Bronchial epithelial cell (primary cell): ENCODE measurements at places on chromosomes 2 and 18. TPM values are rescaled to one million over a fixed set of nuclear protein-coding genes. Genes with fewer than 3 reads are reported as not detected.

TMEM17 gene
- 1.1 and 1.2 TPM in 2 replicates for total RNA-seq

HOXD9 gene
- not detected in 2 replicates for total RNA-seq

LINC00305 gene
- not detected in 2 replicates for total RNA-seq

TGFA gene
- 85.3 and 111 TPM in 2 replicates for total RNA-seq

CDH19 gene
- total RNA-seq: under 0.01 and 0.26 TPM in 2 replicates

C2orf66 gene
- under 0.01 and 0.38 TPM in 2 replicates for total RNA-seq

CXCR1 gene
- not detected in 2 replicates for total RNA-seq

YPEL5 gene
- total RNA-seq: 84.2 and 113 TPM in 2 replicates

TUBB8B gene
- not detected in 2 replicates for total RNA-seq

ANO7 gene
- under 0.01 and 0.13 TPM in 2 replicates for total RNA-seq

UGT1A10 gene
- not detected in 2 replicates for total RNA-seq

PLEK gene
- under 0.01 TPM in 1 of 2 replicates, not detected in the other for total RNA-seq

SULT1C4 gene
- total RNA-seq: not detected in 2 replicates

CETN1 gene
- total RNA-seq: not detected in 2 replicates

DNAH6 gene
- total RNA-seq: under 0.01 TPM in 2 replicates

LIMS3 gene
- 1.3 TPM in 1 of 2 replicates, not detected in the other for total RNA-seq

L3MBTL4 gene
- under 0.01 and 1.0 TPM in 2 replicates for total RNA-seq

ATP6V1C2 gene
- 0.26 and 0.90 TPM in 2 replicates for total RNA-seq

WNT10A gene
- 2.3 and 2.4 TPM in 2 replicates for total RNA-seq

ALPP gene
- not detected in 2 replicates for total RNA-seq

MFSD6 gene
- 37.4 and 43.0 TPM in 2 replicates for total RNA-seq

TDRD15 gene
- not detected in 2 replicates for total RNA-seq

LRRFIP1 gene
- 115 and 183 TPM in 2 replicates for total RNA-seq

MYO5B gene
- 31.3 and 66.8 TPM in 2 replicates for total RNA-seq

DIPK1C gene
- total RNA-seq: not detected in 2 replicates

LONRF2 gene
- under 0.01 TPM in 1 of 2 replicates, not detected in the other for total RNA-seq

CRYGB gene
- total RNA-seq: not detected in 2 replicates

NEU4 gene
- total RNA-seq: not detected in 2 replicates

HOXD11 gene
- total RNA-seq: not detected in 2 replicates

AMER3 gene
- under 0.01 TPM in 1 of 2 replicates, not detected in the other for total RNA-seq

NTSR2 gene
- not detected in 2 replicates for total RNA-seq

ALPG gene
- total RNA-seq: not detected in 2 replicates

RIT2 gene
- not detected in 2 replicates for total RNA-seq

DLX1 gene
- total RNA-seq: not detected in 2 replicates

NT5C1B gene
- not detected in 2 replicates for total RNA-seq

SGPP2 gene
- total RNA-seq: 9.7 and 40.1 TPM in 2 replicates

HOXD10 gene
- total RNA-seq: not detected in 2 replicates

RMDN2 gene
- 1.2 and 1.3 TPM in 2 replicates for total RNA-seq

EVX2 gene
- not detected in 2 replicates for total RNA-seq

DPP4 gene
- 1.4 and 2.9 TPM in 2 replicates for total RNA-seq

NEU2 gene
- total RNA-seq: not detected in 2 replicates

PKP4 gene
- total RNA-seq: 41.6 and 54.3 TPM in 2 replicates

PIAS2 gene
- 12.9 and 13.7 TPM in 2 replicates for total RNA-seq

NEB gene
- 0.26 and 0.90 TPM in 2 replicates for total RNA-seq

LIMS4 gene
- total RNA-seq: 0.26 TPM in 1 of 2 replicates, not detected in the other

MTCL1 gene
- total RNA-seq: 10.0 and 12.7 TPM in 2 replicates

HOXD3 gene
- total RNA-seq: not detected in 2 replicates

TBR1 gene
- total RNA-seq: under 0.01 TPM in 2 replicates

ECEL1 gene
- total RNA-seq: not detected in 2 replicates

GIGYF2 gene
- total RNA-seq: 44.0 and 57.0 TPM in 2 replicates

ABHD1 gene
- total RNA-seq: not detected in 2 replicates

ZAP70 gene
- not detected in 2 replicates for total RNA-seq

ABCG8 gene
- total RNA-seq: under 0.01 TPM in 1 of 2 replicates, not detected in the other

SPR gene
- total RNA-seq: 12.2 and 14.0 TPM in 2 replicates

CGREF1 gene
- total RNA-seq: 0.26 and 0.53 TPM in 2 replicates

ZNF396 gene
- total RNA-seq: 0.79 and 2.6 TPM in 2 replicates

IL1F10 gene
- total RNA-seq: not detected in 2 replicates
